ENCODE measurements at places on chromosomes 1 and 21.

DNA sequence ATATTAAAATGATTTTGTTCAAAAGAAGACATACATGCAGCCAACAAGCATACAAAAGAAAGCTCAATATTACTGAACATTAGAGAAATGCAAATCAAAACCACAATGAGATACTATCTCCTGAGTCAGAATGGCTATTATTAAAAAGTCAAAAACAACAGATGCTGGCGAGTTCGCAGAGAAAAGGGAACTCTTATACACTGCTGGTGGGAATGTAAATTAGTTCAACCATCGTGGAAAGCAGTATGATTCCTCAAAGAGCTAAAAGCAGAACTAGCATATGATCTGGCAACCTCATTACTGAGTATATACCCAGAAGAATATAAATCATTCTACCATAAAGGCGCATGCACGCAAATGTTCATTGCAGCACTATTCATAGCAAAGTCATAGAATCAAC, 126.0 kb upstream of the HMCN1 start:
- DNase-seq = no peak

DNA sequence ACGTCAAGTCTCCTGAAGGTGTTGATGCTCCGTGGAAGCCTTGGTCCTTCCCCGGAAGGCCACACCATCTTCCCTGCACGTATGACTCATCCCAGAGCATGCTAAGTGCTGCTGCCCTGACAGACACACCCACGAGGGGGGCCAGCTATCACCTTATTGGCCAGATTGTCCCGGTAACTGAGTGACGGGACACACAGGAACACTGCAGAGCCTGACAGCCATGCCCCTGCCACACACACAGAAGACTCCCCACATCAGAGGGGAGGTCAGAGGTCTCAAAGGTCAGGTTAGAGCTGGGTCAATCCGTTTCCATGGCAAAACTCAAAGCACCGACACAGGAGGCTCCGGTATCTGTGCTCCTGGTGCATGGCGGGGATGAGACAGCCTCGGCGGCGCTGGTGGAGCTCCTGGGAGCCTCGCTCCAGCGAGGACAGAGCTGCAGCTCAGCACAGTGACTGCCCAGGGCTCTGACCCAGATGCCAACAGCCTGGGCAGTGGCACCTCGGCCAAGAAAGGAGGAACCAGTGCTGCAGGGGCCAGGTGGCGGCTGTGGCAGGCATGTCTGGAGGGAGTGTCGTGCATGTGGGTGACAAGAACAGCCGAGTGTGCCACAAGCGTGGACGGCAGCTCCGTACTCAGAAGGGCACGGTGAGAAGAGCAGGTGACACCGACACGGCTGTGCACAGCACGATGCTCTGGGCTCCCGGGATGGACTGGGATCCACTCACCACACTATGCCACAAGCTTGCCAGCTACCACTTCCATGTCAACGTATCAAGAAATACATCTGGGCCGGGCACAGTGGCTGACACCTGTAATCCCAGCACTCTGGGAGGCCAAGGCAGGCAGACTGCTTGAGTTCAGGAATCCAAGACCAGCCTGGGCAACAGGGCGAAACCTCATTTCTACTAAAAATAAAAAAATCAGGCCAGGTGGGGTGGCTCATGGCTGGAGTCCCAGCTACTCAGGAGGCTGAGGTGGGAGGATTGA, 14.8 kb upstream of the TMEM240 start:
- no peak for DNase-seq

GRCh38 chr1:32939655-32940371, 24.8 kb downstream of the RNF19B start:
- no peak for DNase-seq

DNA sequence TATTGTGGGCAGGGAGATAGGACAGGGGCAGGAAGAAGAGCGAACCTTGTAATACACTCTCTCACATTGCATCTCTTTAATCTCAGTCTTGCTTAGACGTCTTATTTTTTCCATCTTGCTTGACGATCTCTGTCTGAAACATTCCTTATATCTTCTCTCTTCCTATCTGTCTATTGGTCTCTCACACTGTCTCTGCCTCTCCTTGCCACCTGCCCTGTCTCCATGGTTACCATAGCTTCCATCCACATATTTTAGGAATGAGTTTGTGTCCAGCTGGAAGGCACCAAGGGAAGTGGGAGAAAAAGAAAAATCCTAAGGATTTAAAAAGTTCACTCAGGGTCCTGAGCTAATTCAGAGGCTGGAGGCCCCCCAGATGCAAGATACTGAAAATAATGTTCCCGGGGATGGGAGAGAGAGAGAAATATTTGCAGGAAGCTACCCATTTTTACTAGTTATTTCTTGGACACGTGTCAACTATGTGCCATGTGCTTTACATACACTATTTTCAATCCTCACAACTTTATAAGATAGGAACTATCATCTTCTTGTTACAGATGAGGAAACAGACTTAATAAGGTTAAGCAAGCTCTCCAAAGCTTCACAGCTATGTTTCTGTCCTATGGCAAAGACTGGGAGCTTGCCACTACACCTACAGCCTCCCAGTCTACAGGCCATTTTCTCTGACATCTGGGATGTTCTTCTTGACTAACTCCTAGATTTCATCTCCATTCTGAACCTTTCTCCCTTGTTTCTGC, 933 bp downstream of the ANKRD34A start:
- no peak for DNase-seq

- DNase-seq = no peak
Observed at GRCh38 chr1:115753830-115754229, 14.7 kb downstream of the CASQ2 start.

GRCh38 chr1:201020721-201021629, 2.5 kb downstream of the KIF21B start:
- DNase-seq = no peak

DNA sequence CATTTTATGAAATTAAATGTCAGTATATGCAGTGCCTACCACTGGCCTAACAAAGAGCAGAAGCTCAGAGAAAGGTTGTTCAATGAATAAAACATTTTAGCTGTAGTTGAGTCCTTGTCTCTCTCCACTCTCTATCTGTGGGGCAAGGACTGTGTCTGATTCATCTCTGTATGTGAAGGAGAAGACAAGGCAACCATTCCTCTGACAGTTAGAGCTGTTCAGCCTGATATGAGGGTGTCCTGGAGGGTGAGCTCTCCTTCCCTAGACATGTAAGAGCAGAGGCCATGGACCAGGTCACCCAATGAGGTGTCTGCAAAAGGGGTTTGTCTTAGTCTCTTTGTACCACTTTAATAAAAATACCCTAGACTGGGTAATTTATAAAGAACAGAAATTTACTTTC, 4.5 kb upstream of the PDZK1IP1 start:
- no peak for DNase-seq

DNA sequence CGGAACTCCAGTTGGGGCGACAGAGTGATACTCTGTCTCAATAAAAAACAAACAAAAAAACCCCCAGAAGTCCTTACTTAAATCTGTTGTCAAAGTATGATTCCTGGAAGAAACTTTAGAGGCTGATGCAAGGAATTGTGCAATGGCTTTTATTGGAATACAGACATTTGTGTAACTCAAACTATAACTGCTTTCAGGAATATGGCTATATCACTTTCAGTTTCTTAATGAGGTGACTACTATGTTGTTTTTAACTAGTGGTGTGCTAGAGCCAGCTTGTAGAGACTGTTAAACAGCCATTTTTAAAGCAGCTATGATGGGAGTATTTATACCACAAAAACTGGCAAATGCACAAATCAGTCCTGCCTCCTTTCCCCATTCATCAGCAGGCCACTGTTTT, 22.7 kb upstream of the DNAJC28 start:
- no peak for DNase-seq

DNA sequence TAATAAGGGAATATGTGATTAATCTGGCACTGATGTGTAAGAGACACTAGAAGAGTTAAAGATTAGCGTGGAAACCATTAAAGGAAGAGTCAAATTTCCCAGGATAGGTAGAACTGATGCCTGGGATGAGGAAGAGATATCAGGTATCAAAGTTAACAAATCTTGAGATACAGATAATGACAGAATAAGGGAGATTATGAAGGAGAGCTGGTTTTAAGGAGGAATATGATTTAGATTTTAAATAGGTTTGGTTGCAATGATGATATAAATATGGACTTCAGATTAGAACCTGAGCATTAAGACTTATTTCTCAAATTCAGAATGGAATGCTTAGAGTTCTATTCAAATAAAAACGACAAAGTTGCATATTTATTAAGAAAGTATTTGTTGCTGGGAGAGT, 26.2 kb downstream of the MAGI3 start:
- no peak for DNase-seq
